ENCODE measurements at places on chromosomes 12 and 14. TPM values are rescaled to one million over a fixed set of nuclear protein-coding genes. Genes with fewer than 3 reads are reported as not detected.

C12orf56 gene
- total RNA-seq: not detected

OR4E2 gene
- not detected for total RNA-seq

SYCP3 gene
- total RNA-seq: 0.35 TPM

LPAR5 gene
- total RNA-seq: 6.6 TPM

LRRC43 gene
- total RNA-seq: not detected

KLRC3 gene
- not detected for total RNA-seq

CD9 gene
- total RNA-seq: 5.7 TPM

DNA sequence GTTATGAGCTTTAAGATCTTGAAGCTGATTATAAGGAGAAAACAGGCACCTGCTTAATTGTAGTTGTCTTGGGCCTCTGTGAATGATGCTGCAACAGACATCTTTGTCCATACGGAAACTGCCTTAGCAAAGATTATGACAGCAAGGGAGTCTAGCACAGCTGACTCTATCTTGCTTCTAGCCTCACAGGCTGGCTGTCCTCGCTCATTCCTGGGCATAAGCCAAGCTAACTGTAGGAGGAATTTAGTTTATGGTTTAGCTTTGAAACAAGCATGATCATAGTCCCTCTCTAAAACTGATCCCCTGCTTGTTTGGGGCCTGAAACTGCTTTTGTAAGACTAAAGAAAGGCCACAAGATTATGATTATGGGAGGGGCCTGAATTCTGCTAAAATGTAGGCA, 74.3 kb upstream of the C14orf132 start:
- no peak for DNase-seq

DNA sequence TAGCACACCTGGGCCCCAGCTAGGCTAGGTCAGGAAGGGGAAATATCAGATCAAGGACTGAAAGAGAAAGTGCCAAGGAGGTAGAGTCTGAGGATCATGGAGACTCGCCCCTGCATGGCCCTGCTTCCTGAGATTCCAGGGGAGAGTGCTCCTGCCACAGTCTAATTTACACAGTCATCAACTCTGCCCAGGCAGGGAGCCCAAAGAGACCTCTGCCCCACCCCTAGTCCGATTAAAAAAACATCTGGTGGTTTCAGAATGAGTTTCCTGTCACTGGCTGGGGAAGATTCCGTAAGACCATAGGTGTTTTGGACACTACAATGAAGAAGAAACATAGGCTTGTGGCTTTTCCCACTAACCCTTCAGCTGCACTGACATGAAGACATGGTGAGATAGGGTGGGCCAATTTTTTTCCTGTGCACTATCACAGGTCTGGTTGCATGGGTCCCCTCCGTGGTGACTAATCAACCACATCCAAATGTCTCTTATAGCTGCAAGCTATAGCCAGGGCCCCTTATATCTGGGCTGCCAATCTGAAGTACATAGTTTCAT, 31.5 kb upstream of the GZMB start:
- peak; percentile 39 for DNase-seq

- DNase-seq: no peak
These were observed 137.9 kb upstream of the ATP2B1 start for GRCh38 chr12:89846473-89847055.

GRCh38 chr14:72607386-72608130, 286.3 kb downstream of the DPF3 start:
- no peak for DNase-seq

DNA sequence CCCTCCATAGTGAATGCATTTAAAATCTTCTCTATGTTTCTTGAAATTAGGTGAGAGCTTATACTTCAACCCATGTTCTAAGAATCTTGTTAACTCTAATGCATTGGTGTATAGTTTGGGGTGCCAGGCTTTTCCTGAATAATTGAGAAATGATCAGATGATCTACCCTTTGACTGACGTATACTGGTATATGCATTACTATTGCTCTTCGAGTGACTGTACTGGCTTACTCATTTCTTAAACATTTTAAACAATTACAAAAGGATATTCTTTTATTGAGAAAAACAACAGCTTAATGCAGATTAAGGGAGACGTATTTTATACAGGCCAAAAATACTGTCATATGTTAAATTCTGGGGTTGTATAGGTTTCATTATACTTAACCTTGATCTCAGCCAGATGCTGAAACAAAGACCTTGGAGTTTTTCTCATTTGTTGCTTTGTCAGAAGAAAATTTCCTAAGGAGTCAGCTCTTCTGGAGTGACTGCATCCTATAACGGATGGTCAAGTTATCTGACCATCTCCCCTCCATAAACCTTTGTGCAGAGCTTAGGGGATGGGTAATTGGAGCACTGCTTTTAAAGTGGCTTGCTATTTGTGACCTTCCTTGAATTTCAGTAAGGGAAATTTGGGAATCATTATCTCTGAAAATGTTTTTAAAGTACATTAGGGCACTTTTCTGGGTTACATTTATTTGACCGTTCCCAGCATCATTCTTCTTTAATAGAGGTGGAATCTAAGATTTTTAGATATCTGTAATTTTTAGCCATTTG, 507.6 kb downstream of the PCNX1 start:
- DNase-seq: no peak

DNA sequence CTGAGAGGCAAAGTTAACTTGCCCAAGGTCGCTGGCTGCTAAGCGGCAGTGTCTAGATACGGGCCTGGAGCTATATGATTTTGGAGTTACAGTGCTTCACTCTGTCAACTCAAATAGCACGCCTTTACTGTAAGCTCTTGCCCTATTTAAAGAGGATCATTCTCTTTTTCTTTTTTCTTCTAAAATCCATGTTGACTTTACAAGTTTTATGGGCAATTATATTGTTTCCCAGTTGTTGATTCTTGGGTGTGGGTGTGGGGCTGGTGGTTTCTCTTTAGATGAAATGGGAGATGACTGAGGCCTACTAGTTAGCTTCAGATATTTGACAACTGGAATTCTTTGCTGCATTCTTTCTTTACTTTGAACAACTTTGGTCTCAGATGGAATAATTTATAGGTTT, 70.7 kb downstream of the C12orf75 start:
- no peak for DNase-seq

DNA sequence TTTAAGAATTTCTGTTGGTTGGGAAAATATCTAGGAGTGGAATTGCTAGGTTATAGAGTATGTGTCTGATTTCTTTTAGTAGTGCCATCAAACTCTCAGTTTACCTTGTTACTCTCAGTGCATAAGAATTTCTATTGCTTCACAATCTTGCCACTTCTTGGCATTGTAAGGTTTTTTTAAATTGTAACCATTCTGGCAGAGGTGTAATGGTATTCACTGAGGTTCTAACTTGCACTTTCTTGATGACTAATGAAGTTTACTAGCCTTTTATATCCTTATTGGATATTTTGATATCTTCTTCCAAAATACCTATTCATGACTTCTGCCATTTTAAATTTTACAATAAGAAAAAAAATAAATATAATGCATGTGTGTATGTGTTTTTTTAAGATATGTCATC, 478.0 kb downstream of the NAV3 start:
- DNase-seq: no peak

DNA sequence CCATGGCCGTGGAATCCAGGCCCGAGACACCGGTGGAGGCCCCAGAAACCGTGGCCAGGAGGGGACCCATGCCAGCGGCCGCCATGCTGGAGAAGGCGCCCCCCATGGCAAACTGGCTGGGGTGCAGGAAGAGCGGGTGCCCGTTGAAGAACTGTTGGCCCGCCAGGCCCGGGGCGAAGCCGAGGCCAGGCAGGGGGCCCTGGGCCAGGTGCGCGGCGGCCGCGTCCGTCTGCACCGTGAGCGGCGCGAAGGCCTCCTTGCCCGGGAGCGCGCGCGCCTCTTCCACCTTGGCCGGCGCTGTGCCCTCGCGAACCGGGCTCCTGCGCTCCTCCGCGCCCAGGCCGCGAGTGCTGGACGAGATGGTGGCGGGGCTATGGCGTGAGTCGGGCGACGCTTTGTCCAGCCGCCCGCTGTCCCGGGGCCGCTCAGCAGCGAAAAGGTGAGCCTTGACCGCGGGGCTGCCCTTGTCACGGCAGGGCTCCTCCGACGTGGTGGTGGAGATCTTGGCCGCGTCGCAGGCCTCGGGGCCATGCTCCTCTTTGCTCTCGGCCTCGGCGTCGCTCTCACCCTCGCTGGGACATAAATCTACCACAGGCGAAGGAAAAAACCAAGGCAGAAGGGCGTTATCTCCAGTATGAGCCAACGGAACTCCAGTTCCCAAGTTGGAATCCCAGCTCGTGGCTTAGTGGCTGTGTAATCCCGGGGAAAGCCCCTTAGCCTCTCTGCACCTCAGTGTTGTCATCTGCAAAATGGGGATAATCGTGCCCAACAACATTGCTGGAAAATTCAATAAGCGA, 9.5 kb downstream of the TBX3 start:
- no peak for DNase-seq

DNA sequence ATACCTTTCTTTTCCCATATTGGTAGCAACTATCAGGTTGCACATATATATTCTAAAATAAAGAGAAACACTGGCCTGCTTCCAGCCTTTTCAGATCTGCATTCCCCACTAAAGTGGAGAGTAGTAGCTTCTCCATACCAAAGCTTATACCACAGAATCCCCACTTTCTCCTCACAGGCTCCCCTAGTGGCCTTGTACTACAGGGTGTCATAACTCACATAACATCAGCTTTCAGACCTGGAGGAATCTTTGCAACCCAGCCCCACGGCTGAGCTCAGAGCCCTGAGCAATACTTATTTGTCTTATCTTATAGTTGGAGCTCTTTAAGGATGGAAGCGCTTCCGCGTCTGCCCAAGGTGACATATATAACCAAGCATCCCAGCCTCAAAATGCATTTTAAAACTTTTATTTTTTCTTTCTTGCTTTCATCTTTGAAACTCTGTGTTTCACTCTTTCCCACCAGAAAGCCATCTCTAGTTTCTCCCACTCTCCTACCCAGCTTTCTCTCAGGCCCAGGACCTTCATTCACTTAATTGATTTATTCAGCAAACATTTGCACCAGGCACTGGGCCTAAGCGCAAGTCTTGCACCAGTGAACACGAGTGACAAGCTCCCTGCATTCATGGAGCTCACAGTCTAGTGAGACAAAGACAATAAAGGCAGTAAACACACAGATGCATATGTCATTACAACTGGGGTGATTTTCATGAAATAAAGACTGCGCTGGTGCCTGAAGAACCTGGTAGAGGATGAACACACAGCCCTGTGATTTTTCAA, 254.7 kb downstream of the IPO8 start:
- no peak for DNase-seq

DNA sequence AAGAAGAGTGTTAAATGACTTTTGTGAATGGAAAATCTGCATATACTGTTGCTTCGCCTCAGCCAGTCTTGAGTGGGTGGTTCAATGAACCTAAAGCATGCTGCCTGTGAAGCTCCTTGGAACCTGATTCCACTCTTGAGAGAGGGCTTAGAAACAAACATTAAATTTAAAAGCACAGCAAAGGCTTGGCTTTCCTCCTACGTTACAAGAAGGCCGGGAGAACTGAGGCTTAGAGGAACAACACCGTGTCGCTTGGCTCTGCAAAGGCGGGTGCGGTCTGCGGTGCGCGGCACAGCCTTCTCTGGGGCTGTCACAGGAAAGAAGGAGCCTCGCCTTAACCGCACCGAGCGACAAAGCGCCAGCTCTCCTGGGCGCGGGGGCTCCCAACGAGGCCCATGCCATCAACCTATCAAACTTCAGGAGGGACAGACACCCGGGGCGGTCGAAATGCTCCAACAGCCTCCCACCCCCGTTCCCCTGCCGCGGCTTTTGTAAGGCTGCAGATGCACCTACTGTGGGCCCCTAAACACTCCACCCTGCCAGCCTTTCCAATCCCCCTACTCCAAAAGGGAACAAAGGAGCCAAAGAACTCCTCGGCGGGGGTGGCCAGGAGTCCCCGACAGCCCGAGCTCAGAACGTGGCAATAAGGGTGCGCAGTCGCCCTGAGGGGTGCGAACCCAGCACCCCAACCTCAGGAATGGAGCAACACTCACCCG, 729 bp downstream of the OSBPL8 start:
- DNase-seq: peak; percentile 92

- DNase-seq: no peak
These were observed 37.4 kb upstream of the TMEM179 start for GRCh38 chr14:104641753-104642539.

- DNase-seq: no peak
These were observed 13.4 kb upstream of the TTC7B start for GRCh38 chr14:90829677-90830076.

DNA sequence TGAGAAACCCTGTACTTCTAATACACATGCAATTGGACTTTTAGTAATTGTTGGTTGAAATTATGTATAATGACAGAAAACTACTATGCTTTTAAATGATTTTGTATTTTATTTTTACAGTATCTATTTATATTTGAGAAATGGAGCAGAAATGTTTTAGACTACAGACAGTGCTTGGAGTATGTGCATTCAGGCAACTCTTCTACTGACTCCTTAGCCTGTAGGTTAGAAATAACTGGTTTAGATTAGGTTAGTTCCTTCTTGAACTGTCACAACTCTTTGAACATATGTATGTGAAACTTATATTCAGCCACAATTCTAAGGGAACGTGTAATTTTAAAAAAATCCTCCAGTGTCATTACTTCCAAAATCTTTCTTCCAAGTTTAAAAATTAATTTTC, 1.7 kb downstream of the FGFR1OP2 start:
- no peak for DNase-seq

Data from activated CD4-positive, alpha-beta T cell treated with anti-CD3 and anti-CD28 coated beads, Interleukin-2, amount 10 ng/mL, durations not matched to agents 7 days and 5 days (primary cell).